ENCODE measurements at places on chromosomes 1 and 21.

- no peak for DNase-seq
These were observed 45.7 kb upstream of the ANGPTL1 start for GRCh38 chr1:178916448-178917174.

- no peak for DNase-seq
These were observed 2.3 kb downstream of the ANP32E start for GRCh38 chr1:150233359-150234308.

DNA sequence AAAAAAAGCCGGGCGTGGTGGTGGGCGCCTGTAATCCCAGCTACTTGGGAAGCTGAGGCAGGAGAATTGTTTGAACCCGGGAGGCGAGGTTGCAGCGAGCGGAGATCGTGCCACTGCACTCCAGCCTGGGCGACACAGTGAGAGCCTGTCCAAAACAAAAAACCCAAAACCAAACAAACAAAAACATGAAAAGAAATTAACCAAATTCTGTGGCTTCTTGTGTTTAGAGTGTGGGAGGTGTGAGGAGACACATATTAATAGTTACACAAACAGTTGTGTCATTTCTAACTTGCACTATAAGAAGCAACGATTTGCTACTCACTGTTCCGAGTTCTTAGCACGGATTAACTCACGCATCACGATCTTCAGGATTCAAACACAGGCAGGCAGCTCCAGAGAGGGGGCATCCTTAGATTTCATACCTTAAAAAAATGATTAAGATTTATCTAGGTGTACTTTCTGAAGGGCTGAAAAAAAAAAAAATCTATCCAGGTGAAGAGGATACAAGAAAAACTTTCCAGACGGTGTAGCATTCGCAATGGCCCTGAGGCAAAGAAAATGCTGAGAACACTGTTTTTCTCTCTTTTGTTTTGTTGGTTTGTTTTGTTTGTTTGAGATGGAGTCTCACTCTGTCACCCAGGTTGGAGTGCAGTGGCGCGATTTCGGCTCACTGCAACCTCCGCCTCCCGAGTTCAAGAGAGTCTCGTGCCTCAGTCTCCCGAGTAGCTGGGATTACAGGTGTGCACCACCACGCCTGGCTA, 713 bp upstream of the HMGCL start:
- no peak for DNase-seq

DNA sequence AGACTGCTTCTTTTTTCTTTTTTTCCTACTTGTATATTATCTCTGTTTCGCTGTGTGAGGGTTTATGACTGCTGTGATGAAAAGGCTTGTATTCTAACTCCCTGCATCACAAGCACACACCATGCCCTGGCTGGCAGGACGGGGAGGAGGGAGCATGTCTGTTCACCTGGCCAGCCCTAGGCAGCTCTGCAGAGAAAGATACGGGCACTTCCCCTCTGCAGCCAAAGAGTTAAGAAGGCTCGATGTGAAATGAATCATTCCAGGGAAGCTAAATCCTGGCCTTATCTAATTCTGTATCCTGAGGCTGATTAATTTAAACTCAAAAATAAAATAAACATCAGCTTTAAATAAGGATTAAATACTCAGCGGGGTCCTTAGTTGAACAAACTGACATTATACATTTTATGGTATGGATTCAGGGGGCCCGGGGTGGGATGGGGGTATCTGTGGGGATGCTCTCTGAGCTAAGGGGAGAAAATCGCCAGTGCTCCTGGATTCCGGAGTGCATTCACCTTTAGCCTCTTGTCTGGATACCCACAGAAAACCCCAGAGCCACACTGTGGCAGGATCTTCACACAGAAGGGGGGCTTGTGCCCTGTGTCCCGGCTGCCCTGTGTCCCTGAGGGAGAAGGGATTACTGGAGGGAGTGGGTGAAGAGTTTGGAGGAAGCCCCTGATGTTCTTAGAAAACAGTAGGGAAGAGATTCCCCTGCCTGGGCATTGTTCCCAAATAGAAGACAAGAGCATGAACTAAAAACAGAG, 321.5 kb downstream of the NPHP4 start:
- no peak for DNase-seq

DNA sequence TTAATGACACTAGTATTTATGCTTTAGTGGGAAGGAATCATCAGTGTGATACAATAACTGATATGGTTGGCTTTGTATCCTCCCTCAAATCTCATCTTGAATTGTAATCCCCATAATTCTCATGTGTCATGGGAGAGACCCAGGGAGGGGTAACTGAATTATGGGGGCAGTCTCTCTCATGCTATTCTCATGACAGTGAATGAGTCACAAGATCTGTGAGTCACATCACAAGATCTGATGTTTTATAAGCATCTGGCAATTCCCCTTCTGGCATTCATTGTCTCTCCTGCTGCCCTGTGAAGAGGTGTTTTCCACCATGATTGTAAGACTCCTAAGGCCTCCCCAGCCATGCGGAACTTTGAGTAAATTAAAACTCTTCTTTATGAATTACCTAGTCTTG, 1760.3 kb downstream of the NCAM2 start:
- DNase-seq, result no peak

GRCh38 chr1:202237052-202237451, 43.5 kb downstream of the LGR6 start:
- DNase-seq, result no peak

GRCh38 chr1:181036107-181036836, 2.5 kb downstream of the MR1 start:
- no peak for DNase-seq

- no peak for DNase-seq
These were observed 2.2 kb downstream of the APP start for GRCh38 chr21:26168371-26168770.

DNA sequence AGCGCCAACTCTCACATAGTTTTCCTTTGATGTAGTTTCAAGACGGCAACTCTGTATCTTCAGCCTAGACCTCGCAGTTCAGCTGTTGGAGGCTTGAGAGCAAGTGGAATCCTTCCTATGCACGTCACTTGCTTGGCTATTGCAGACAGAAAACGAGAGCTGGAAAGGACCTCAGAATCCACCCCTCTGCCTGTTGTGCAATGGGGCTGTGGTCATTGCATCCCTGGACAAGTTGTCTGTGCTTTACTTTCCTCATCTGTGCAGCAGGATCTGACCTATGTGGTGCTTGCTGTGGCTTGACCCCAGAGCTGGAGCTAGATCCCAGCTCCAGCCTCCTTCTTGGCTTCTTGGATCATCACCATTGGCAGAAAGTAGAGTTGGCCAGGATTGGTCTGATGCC, 50.0 kb upstream of the IGSF21 start:
- DNase-seq, result no peak

- no peak for DNase-seq
These were observed 1.4 kb downstream of the UCK2 start for GRCh38 chr1:165828669-165829329.

DNA sequence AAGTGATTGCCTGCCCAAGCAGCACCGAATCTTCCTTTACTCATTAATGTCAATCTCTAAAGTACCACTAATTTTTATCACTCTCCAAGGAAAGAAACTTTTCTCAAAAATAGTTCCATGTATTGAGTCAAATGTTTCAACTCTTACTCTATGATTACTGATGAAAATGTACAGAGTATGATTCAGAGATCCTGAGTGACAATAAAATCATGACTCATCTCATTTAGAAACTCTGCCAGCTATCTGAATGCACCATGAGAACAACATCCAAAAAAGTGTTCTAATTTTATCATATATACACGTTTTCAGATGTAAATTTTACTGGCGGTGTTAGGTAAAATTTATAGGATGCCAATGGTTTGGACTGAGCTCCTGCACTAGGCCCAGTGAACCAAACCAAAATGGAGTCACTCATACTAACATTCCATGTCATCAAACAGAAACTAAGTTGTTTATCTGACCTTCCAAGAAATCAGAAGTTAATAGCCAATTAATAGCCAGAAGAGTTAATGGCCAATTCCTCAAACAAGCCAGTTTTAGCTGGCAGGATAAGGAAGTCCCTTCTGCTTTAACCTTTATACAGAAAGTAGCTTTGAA, 22.6 kb downstream of the PLPPR5 start:
- no peak for DNase-seq

DNA sequence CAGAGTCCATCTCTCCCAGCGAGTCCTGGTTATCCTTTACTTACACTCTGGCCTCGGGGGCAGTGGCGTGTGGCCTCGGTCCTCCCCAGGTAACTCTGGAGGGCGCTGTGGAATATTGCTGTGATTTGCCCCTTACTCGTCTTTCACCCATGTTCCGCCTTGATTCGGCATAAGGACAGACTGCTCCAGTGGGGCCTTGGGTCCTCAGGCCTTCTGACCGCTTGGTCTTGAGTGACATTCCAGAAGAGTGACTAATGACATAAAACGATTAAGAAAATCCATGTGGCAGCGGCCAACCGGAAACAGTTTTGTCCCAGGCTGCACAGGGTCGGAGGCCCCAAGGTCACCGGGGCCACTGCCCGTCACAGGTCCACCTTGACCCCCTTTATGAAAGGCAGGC, 11.0 kb downstream of the ICMT start:
- no peak for DNase-seq

- no peak for DNase-seq
These were observed 129.8 kb upstream of the PRDX6 start for GRCh38 chr1:173347282-173347818.

DNA sequence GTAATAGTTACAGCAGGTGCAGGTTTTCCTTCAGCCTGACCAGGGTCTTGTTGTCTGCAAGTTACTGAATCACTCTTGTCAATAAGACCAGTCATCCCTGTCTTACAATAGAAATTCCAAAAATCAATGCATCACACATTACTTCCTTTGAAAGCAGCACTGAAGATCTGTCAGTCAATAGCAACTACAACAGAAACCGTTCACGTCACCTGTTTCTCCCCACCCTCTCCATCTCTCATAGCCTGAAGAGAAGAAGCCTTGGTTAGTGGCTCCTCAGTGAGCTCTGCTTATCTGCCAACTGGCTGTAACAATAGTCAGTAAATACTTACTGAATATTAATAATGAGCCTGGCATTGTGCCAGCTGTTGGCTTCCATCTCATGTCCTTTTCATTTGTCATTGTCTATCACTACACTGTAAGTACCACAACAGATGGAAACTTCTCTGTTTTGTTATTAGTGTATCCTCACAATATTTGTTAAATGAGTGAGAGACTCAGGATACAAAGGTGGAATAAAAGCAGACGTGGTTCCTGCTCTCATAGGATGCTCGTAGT, 195.2 kb downstream of the S1PR1 start:
- DNase-seq, result no peak

DNA sequence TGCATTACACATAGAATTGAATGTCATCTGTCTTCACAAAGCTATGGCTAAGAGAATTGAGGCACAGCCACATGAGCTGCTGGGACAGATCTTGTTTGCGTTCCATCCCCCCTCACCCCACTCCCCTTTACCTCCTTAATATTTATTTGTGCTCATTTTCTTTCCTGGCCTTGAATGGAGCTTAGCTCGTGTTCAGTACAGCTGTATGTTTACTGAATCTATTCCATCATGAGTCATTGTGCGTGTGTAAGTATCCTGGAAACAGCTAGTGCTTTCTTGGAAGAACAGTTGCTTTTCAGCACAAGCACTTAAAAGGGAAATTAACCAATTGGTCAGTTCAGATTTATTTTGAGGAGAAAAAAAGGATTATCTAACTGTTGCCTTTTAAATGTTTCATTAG, 14.7 kb downstream of the PROX1 start:
- no peak for DNase-seq

- DNase-seq, result no peak
These were observed 10.3 kb downstream of the NBL1 start for GRCh38 chr1:19654386-19654785.

GRCh38 chr1:100343897-100344296, 8.4 kb upstream of the CDC14A start:
- DNase-seq, result no peak

All from activated effector memory CD4-positive, alpha-beta T cell treated with Interleukin-2 at 50 U/mL for 16 hours (primary cell).